Right renal cortex interstitium (tissue), 3 donors: ENCODE measurements at places on chromosomes 12 and 14. TPM values are rescaled to one million over a fixed set of nuclear protein-coding genes. Genes with fewer than 3 reads are reported as not detected.

DNA sequence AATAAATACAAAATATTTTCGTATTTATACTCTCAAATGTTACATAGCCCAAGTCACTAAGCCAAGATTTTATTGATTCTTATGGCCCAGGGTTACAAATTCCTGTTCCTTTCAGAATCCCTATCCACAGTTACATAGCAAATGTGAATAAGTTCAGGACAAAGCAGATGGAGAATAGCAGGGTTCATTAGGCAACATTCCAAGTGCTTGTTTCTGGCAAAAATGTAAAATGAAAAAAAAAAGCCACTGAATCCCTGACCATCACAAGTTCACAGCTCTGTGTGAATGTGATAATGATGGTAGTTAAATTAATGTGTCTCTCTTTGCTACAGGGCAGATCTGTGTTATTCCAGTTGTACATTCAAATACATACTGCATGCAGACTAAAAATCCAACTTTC lies 74.6 kb downstream of the KCNC2 start:
- no peak for DNase-seq

- DNase-seq: no peak
Measured at GRCh38 chr12:64746663-64747062, 12.5 kb downstream of the GNS start.

GRCh38 chr12:53061404-53062010 lies 11.6 kb downstream of the TNS2 start:
- no peak for DNase-seq

The CAND1 gene
- 227 TPM for polyA plus RNA-seq
